ENCODE measurements at places on chromosomes 4 and X.

GRCh38 chr4:116018831-116019230 is 905.4 kb upstream of the NDST4 start:
- no peak for DNase-seq

DNA sequence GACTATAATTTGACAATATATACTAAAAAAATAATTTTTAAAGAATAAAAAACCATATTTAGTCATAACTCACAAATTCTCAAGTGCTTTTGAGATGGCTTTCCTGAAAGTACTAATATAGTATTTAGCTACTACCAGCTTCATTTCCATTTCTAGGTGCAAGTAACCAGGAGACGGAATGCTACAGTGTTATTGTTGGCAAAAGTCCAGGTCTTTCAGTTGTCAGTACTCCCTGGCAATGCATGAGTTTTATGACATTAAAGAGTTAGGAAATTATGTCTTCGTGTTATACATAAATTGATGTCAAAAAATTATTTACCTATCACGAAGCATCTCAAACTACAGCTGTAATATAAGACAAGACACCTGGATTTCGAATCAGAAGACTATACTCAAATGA is 45.0 kb downstream of the TMEM47 start:
- DNase-seq: no peak

DNA sequence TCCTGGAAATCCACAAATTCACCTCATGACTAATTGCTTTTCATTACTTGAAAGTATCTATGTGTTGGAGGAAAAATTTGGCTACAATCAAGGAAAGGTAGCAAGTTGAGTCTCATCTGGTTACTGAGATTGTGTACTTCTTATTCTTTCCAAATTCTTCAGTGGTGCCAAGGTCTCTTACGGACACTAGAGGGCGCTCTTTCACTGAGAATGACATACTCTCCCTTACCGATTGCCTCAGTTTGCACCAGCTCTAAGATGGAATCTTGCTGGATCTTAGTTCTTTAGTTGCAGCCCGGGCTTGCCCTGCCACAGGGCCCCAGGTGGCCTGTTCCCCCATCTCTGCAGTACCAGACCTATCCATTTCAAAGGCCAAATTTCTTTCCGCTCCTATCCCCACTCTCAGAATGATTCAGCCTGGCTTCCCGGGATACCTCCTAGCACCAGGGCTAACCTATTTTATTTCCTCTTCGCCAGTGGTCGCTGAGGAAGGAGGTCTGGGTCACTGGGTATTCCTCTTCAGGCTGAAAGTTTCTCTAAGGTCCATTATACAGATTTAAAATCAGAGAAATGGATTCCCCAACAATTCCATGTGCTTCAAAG is 24.6 kb upstream of the GPR50 start:
- DNase-seq: peak; percentile 5

- no peak for DNase-seq
These were observed 23.3 kb upstream of the BCOR start for GRCh38 chrX:40120838-40121580.

DNA sequence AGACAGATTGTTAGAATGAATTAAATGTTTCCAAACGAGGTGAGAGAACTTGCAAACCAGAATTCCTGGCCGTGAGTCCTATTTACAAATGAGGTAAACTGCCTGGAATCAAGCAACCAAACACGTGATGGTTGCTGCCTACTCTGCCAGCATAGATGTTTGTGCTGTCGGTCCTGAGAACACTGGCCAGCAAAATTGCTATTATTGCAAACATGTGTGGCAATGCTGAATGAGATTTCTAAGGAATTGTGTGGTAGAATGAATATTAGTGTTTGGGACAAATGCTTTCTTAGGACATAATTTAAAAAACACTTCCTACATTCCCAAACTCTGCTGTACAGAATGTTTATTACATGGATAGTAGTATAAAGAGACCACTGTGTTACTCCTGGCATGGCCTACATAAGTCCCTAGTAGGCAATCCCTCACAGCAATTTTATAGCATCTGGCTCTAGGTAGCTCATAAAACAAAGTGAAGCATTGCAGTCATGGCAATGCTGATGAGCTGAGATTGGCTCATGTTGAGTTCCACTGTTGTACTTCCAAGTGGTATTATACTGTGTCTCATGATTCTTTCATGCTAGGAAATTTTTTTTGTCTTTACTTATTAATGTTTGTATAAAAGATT is 605.2 kb upstream of the EPHA5 start:
- DNase-seq: no peak

DNA sequence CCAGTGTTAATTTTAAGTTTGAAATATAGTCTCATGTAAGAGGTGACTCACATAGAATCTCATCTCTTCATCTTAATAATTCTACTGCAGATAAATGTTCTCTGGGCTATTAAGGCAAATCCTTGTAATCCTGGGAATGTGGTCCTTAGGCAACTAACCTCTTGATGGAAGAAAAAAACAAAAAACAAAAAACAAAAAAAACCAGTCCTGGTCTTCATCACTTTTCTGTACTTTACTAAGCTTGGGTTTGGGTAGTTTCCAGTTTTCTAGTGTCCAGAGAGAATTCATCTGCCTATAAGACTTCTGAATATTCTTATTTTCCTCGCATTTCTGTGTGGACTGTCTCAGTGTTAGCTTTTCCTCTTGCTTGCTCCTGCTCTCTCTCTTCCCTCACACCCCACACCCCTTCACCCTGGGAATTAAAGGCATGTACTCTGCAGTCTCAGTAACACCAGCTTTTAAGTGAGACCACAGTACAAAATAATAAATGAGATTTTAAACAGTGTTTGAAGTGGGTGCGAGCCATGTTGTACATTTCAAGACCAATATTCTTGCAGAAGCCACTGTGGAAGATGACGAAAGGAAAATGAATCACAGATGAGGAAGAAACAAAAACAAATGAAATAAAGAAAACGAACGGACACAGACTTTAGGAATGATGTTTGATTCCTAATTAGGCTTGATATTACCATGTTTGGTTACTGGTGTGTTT is 51.7 kb downstream of the HAND2 start:
- no peak for DNase-seq
